Bronchial epithelial cell (primary cell): ENCODE measurements at places on chromosomes 11 and 22. TPM values are rescaled to one million over a fixed set of nuclear protein-coding genes. Genes with fewer than 3 reads are reported as not detected.

SPA17 gene
- total RNA-seq = 2.4 and 5.8 TPM in 2 replicates

GLYATL1 gene
- not detected in 2 replicates for total RNA-seq

DGAT2 gene
- 2.6 and 23.2 TPM in 2 replicates for total RNA-seq

GRIK4 gene
- total RNA-seq = not detected in 2 replicates

PDE2A gene
- 1.2 and 1.6 TPM in 2 replicates for total RNA-seq

CDC42EP1 gene
- 5.8 and 11.0 TPM in 2 replicates for total RNA-seq

RPS19BP1 gene
- 55.2 and 72.1 TPM in 2 replicates for total RNA-seq

LRRN4CL gene
- 0.26 and 1.2 TPM in 2 replicates for total RNA-seq

MUC2 gene
- total RNA-seq = not detected in 2 replicates

CRYBB3 gene
- total RNA-seq = not detected in 2 replicates

MS4A7 gene
- not detected in 2 replicates for total RNA-seq

CASP4 gene
- total RNA-seq = 172 and 250 TPM in 2 replicates

CD3E gene
- total RNA-seq = not detected in 2 replicates

MPST gene
- 96.3 and 121 TPM in 2 replicates for total RNA-seq

PPFIA1 gene
- total RNA-seq = 33.0 and 35.0 TPM in 2 replicates

WBP2NL gene
- total RNA-seq = 0.26 and 0.77 TPM in 2 replicates

ARHGAP20 gene
- under 0.01 TPM in 2 replicates for total RNA-seq

CYP2D6 gene
- 0.53 and 0.64 TPM in 2 replicates for total RNA-seq

VSIG2 gene
- total RNA-seq = 0.53 and 2.0 TPM in 2 replicates

CCDC116 gene
- total RNA-seq = not detected in 2 replicates

LTO1 gene
- 18.2 and 22.7 TPM in 2 replicates for total RNA-seq
